ENCODE measurements at places on chromosomes 7 and 10. TPM values are rescaled to one million over a fixed set of nuclear protein-coding genes. Genes with fewer than 3 reads are reported as not detected.

The FAM25G gene
- not detected for total RNA-seq

The CDHR1 gene
- not detected for total RNA-seq

The PAPSS2 gene
- total RNA-seq = 102 TPM

The MOGAT3 gene
- total RNA-seq = not detected

The CLDN3 gene
- total RNA-seq = not detected

The STOX1 gene
- total RNA-seq = under 0.01 TPM

DNA sequence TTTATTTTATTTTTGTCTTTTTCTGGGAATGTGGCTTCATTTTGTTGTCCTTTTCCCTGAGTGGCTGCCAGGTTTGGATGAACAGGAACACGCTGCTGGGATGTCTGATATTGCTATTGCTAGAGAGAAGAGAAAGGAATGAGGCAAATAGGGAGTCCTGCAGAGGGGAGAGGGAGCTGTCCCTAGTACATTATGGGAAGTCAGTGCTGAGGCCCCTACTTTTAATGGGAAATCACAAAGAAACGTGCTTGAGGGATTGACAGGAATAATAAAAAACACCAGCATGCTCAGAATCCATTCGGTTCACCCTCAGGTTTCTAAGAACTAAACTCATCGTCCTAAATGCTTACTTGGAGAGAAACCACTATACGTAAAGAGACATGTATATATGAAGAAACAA is 306.6 kb downstream of the PLXNA4 start:
- no peak for DNase-seq

- no peak for DNase-seq
Observed at GRCh38 chr10:5560817-5561703, 36.3 kb downstream of the CALML3 start.

- DNase-seq = peak; percentile 49
Observed at GRCh38 chr10:20890491-20891337, 6.4 kb downstream of the NEBL start.

DNA sequence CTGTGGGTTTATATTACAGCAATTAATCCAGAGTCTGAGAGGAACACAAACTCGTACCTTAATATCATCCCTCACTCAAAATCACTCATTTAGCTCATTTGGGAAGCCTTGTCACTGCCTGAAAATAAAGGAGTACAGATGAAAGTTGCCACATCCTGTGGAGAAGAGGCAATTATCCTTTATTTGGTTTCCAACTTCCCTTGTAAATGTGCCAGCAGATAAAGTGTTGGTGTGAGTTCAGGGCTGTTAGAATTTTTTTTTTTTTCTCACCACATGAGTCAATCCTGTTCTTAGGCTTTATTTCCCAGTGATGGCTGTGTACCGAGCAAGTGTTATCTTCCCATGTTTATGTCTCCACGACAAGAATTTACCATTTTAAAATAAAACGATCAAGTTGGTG is 99.0 kb upstream of the SMIM30 start:
- DNase-seq = peak; percentile 13

- DNase-seq = no peak
Observed at GRCh38 chr7:15703732-15704131, 17.2 kb upstream of the MEOX2 start.

DNA sequence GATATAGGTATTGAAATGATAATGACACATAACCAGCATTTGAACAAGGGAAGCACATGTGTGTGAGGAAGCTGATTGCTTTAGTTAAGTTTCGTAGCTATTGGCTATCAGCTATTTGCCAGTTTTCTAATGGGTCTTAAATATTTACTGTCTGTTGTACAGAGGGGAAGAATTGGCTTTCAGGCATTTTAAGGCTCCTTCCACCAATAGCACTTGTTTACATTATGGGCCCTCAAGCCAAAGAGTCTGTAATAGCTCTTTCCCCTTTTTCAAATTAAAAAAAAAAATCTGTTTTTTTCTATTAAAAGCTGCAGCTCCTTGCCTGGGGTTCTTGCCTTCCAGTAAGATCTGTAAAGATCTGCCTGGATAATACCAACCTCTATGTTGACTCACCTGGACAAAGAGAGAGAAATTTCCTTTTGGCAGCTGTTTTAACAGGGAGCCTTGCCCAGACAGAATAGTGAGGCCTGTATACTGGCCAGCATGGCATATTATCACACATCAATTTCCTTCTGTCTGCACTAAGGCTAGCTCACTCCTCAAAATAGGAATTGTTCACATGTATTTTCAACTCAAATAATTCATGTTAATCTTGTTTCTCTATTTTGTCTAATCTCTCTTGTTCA is 104.7 kb upstream of the LRGUK start:
- peak; percentile 21 for DNase-seq

GRCh38 chr7:103764901-103765300 is 224.6 kb downstream of the RELN start:
- DNase-seq = no peak

- peak; percentile 87 for DNase-seq
Observed at GRCh38 chr7:32588657-32589056, 93.4 kb downstream of the AVL9 start.

DNA sequence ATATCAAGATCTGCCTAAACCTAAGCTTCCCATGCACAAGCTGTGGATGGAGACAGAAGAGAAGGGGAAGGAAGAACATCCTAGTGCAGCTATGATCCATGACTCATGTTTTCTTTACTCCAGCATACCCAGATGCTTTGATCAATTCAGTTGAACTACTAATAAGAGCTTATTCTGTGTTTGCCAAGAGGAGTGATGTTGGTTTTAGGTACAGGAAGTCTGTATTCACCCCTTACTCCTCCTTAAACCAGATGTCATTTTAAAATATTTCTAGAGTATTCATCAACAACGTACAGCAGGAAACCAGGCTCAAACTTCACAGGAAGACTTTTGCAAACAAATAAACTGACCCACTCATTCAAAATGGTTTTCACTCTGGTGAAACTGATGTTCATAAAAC is 29.2 kb downstream of the PANK1 start:
- no peak for DNase-seq

DNA sequence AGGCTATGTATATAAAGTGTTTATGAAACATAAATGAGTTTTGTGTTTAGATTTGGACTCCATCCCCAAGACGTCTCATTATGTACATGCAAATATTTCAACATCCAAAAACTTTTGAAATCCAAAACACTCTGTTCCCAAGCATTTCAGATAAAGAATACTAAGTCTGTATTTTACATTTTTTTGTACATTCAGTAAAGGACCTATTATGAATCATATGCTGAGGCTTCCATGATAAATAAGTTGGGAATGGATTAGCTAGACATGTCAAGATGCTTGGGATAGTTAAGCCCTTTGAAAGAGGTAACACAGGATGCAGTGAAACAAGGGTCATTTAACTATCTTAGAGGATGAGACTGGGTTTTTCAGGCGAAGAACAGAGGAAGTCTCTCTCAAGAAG is 262.9 kb downstream of the SNX13 start:
- DNase-seq = peak; percentile 75

DNA sequence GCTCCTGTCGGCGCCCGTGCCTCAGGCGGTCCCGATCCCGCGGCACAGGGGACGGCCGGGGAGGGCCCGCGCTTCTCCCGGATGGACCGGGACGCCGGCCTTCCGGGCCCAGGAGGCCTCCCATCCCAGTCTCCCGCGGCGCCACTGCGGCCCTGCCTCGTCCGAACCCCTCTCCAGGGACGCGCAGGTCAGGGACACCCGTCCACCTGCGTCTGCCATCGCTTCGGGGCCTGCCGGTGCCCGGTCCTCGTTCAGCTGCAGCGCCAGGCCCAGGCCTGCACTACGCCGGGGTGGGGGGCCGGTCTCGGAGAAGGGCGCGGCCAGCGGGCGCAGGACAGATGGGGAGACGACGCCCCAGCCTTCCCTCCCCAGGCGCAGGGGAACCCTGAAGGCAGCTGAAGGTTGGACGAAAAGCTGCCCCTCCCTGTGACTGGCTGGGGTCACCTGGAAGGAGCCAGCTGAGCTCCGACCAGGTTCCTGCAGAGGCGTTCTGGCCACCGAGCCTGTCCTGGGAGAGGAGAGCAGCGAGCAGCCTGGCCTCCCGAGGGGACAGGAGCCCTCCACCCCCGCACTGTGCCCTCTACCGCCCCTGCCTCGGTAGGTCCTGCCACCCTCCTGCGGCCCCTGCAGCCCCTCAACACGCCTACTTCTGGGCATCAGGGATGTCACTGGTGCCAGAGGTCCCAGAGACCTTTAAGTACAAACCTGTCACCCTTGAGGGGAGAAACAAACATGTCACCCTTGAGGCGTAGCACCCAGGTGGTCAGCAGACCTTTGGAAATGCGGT is 84.3 kb downstream of the LANCL2 start:
- DNase-seq = no peak

DNA sequence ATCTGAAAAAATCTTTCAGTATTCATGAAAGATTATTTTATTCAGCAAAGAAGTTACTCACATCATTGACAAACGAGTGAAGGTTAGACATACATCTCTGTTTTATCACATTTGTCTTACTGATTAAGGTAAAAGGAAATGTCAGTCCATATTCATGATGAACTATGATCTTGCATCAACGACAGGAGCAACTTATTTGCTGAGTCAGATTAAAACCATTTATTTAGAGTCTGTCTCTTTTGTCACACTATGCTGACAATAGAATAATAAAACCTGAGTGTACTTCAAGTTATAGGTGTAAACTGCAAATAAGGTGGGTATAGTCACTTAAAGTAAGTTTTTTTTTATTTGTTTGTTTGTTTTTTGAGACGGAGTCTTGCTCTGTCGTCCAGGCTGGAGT is 216.5 kb upstream of the SEMA3C start:
- DNase-seq = no peak

DNA sequence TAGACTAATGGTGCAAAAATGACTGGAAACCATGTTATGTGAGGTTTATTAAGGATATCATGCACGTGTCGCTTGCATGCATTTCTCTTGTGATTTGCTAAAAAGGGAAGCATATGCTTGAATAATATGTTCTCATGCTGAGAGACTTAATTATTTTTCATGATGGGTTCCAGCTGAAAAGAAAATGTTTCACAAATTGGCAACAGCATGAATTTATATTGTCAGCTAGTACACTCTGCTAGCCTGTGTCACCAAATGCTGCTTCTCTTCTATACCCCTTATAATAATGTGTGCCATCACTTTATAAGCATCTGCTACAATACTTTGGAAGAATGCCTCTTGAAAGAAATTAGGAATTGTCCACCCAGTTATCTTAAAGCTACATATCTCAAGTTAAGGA is 63.0 kb downstream of the GNAI1 start:
- DNase-seq = no peak

DNA sequence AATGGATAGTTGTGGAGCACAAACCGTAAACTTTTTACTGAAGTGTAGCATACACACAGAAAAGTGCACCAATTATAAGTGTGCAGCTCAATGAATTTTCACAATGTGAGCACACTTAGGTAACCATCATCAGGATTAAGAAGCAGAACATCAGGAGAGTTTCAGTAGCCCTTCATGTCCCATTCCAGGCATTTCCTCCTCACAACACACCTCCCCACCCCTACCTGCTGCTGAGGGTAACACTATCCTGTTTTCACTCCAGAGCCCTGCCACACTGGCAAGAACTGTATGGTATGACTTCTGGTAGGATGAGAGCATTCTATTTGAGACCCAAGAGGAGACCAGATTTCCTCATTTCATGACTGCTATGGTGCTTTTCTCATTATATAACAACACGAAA is 166.5 kb downstream of the PPP1R3A start:
- DNase-seq = no peak

DNA sequence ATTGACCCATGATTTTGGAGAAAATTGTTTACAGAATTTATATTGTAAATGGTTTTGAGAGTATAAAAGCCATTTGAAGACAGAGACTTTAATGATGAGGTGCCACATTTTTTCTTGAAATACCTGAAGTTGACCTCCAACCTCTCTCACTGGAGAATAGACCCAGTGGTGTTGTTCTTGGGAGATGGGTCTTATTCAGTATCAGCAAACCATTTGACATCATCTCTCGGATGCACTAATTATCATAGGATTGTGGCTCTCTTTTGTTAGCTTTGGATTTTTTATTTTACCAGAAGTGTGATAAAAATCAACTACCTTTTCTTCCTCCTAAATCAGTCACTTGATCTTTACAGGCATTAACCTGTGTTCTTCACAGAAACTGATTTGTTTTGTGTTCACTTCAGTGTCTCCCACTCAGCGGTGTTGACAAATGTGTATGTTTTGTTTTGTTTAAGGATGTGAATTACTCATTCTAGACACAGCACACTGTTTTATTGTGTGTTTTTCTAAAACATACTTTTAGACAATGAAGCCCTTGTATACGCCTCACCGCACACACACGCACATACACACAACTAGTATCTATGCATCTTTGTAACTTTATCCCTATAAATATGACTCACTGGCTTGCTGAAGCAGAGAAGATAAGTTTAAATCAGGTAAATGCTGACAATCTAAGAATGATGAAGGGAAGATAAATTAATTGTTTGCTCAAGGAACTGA is 455.6 kb downstream of the INHBA start:
- peak; percentile 87 for DNase-seq

DNA sequence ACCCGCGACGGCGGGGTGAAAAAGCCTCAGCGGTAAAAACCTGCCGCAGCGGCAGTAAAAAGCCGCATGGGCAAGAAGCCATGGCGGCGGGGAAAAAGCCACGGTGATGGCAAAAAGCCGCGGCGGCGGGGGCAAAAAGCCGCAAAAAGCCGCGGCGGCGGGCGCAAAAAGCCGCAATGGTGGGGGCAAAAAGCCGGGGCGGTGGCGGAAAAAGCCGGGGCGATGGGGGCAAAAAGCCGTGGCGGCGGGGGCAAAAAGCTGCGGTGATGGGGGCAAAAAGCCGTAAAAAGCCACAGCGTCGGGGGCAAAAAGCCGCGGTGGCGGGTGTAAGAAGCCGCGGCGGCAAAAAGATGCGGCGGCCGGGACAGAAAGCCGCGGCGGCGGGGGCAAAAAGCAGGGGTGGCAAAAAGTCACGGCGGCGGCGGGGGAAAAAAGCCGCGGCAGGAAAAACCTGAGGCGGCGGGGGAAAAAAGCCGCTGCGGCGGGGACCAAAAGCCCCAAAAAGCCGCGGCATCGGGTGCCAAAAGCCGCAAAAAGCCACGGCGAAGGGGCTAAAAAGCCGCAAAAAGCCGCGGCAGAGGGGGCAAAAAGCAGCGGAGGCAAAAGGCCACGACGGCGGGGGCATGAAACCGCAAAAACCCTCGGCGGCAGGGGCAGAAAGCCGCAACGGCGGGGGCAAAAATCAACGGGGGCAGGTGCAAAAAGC is 488.5 kb downstream of the ZNF33B start:
- DNase-seq = no peak
